ENCODE measurements at places on chromosomes 11 and 22.

GRCh38 chr11:61416941-61417340 lies 12.8 kb downstream of the CPSF7 start:
- DNase-seq = no peak

GRCh38 chr11:131402040-131402439 lies 31.6 kb downstream of the NTM start:
- DNase-seq = no peak

DNA sequence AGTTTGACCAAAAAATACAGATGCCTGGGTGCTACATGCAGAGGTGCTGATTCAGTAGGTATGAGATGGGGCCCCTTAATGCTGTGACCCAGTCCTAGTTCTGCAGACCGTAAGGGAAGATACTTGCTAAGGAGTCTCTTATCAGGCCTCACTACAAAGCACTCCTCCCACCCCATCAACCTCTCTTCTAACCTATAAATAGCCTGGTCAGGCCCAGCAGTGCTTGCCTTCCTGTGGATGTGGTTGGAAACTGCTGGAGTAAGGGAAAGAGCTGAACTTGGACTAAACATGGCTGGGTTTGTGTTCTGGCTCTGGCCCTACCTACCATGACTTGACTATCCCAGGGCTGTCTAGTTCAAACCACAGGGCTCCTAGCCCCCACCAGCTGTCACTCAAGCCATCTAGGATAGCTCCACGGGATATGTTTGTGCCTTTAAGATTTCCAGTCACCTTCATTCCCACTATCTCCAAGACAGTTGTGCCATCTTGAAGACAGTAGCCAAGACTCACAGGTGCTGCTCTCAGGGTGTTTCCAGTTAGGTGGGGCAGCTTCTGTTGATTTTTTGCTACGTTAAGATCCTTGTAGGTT lies 9.5 kb upstream of the DKK3 start:
- no peak for DNase-seq

DNA sequence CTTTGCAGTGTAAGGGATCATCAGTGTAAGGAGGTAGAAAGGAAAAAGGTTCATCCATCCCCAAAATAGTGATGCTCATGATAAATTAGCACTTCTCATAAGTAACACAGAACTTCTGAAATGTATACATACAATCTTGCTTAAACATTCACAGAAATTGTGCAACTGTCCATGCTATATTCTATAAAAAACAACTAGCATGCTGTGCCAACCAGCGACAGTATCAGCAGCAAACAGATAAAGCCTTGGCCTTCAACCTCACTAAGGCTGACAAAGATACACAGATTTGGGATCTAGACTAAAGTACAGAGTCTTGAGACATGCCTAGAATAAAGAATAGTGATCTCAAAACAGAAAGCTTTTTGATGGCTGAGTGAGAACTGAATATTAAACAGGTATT lies 74.1 kb upstream of the CHRM4 start:
- DNase-seq = no peak

GRCh38 chr11:66267039-66267378 lies 1.4 kb upstream of the RAB1B start:
- DNase-seq = no peak

DNA sequence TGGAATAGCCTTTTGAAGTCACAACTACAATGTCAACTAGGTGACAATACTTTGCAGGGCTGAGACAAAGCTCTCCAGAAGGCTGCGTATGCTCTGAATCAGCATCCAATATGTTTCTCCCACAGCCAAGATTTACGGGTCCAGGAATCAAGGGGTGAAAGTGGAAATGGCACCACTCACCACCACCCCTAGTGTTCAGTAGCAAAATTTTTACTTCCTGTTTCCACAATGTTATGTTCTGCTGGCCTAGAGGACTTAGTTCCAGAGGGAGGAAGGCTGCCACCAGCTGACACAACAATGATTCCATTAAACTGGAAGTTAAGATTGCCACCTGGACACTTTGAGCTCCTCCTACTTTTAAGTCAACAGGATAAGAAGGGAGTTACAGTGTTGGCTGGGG lies 68.5 kb upstream of the MPEG1 start:
- DNase-seq = no peak

DNA sequence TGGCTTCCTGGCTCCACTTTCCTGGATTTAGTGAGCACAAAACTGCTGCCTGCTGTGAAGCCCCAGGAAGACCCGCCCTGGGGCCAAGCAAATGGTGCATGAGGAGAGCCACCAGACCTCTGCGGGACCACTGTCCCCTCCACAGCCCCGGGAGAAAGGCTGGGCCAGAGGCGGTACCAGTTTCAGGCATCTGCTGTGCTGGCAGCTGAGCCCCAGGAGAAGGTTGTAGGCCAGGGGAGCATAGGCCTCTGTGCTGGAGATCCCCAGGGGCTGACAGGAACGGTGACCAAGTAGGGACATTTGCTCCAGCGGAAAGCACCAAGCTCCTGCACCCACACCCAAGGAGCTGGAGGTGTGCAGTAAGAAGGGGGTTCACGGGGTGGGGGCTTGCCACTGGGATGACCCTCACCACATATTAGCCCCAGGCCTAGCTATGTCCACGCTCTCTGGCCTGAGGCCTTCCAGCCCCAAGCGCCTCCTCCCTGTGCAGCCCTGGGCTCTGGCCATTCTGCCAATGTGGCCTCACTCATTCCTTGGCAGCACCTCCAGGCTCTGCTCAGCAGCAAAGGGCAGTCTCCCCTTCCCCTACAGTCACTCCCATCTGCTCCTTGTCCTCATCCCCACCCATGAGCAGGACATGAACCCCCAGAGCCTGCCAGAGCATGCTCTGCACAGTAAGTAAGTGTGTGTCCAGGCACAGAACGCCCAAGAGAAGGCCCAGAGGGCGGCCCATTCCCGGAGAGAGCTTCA lies 24.0 kb upstream of the COMT start:
- DNase-seq = no peak

- no peak for DNase-seq
Measured at GRCh38 chr22:29110946-29111345, 38.1 kb downstream of the KREMEN1 start.

DNA sequence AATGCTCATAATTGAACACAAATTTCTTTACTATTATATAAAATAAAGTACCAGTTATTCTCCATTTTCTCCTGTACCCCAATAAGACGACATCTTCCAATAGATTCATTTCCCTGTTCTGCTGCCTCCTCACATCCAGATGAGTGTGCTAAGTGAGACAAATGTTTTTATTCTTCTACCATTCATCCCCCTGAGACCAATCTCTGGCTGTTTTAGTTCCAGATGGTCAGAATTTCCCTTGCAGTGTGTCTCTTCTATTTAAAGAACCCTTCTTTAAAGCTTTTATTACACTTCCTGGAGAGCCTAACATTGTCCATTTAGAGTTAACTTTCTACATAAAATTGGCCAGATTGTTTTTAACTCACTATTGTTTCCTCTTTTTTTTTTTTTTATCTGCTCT lies 41.2 kb upstream of the GLYATL1 start:
- no peak for DNase-seq

DNA sequence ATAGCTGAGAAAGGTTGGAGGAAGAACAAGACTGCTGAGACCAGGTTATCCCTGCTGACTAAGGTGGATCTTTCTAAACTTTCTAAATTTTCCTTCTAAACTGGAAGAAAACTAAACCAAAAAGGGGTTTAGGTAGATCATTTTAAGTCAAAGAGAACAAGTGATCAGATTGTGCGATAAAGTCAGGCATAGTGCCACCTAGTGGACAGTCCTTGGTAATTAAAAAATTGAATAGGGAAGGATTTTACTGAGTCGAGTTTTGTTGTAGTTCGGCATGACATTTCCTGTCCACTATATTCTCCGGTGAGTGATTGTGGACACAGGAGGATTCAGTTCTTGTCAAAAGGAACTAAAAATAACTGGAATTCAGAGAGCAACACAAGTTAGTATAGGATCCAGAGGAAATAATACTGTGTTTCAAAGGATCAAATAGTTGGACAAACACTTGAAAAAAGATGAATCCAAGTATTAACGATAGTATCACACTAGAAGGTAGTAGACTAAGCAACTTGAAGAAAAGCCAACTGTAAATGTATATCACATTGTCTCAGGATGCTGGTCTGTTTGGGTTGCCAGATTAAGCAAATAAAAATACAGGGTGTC lies 1236.4 kb downstream of the FAM181B start:
- no peak for DNase-seq

DNA sequence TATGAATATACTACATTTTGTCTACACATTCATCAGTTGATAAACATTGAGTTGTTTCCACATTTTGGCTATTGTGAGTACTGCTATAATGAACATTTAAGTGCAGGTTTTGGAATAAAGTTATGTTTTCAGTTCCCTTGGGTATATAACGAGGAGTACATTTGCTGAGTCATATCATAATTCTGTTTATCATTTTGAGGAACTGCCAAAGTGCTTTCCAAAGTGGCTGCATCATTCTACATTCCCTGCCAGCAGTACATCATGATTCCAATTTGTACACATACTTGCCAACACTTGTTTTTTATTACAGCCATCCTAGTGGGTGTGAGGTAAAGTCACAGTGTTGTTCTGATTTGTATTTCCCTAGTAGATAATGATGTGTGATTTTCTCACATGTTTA lies 1458.6 kb upstream of the TENM4 start:
- no peak for DNase-seq

DNA sequence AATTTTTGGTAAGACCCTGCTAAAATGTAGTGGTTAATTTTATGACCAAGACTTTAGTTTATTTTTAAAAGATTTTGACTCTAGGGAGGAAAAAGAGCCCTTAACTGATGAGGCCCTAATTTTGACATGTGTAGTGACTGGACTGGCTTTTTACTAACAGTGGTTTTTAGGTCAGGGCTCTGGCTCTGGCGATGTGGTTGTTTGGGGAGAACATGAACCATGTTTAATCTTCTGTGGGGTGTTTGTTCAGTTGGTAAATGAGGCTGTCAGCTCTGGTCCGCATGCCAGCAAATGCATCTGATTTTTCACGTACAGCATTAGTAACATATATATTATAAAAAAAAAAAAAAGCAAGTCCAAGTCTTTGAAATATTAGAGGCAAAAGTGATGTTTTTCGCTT lies 104.3 kb downstream of the EXT2 start:
- no peak for DNase-seq

DNA sequence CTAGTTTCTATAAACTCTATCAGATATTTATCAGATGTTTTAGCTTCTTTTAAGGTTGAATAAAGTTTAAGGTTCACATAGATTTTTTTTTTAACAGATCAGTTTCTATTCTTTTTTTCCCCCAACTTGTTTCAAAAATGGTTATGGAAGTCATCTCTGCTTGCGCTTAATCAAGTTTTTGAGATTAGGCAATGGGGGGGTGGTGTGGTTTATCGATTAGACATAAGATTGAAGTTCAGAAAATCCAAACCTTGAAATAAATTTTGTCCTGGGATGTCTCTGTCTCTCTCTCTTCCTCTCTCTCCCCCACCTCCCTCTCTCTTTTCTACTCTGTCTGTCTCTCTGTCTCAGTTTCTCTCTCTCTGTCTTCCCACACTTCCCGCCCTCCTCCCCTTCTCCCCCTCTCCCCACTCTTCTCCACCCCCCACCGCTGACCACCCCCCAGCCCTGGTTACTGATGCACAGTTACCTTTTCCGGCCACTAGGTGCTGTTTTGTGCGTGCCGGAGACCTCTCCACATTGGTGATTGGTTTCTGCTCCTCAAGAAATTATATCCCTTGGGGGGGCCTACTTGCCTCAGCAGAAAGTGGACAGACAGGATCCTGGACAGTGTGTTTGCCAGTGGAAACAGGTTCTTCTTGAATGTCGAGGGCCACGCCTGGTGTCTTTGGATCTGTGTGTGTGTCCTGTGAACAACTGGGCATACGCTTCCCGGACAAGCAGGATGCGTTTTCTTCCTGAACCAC lies 29.7 kb upstream of the ANO1 start:
- no peak for DNase-seq

All from NK-92 treated with Interleukin-12 subunit alpha and Interleukin-12 subunit beta, amount 100 ng/mL, for 24 hours (cell line).